ENCODE measurements at places on chromosomes 1 and 21.

DNA sequence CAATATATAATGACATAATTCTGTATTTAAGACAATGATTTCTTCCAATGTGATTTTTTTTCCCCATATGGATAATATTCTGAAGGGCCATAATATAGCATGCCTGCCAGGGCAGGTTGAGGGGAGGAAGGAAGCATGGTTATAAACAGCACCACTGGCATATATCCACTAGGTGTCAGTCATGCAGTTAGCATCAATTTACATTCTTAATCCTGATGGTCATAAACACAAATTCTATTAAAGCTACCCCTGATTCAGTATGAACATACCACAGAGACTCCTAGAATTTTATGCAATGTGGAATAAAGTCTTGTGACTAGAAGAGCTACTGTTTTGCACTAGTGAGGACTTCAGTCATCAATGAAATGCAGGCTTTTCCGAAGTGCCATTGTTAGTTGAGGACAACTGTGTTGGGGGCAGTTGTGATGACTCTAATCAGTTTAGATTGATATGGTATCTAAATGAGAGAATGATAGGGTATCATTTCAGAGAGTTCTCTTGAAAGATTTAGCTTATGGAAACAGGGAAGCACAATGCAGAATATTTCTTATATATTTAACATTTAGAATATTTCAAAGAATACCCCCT lies 342.7 kb upstream of the NR5A2 start:
- peak; percentile 9 for DNase-seq

- DNase-seq, result no peak
Observed at GRCh38 chr1:74508449-74508848, 4.0 kb downstream of the LRRC53 start.

GRCh38 chr1:202540014-202540413 lies 170.2 kb downstream of the SYT2 start:
- no peak for DNase-seq

- DNase-seq, result no peak
Observed at GRCh38 chr1:46315669-46316403, 12.3 kb downstream of the UQCRH start.

- no peak for DNase-seq
Observed at GRCh38 chr1:108042610-108043009, 77.6 kb upstream of the VAV3 start.

GRCh38 chr1:218374401-218375353 lies 29.5 kb downstream of the TGFB2 start:
- no peak for DNase-seq

DNA sequence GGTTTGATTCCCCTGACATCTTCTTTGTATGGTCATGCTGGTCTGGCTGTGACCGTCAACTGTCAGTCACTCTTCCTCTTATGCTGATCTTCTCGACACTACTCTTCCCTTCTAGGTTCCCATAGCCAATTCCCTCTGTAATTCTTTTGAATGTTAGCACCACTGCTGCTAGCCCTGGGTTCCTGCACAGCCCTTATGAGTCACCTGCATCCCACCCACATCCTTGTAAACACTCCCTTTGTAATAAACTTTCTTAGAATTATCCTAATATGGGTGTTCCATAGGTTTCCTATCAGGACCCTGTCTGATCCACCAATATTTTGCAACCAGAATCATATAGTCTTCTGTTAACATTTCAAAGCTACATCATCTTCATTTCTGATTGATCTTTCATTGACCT lies 37.1 kb downstream of the JUN start:
- no peak for DNase-seq

DNA sequence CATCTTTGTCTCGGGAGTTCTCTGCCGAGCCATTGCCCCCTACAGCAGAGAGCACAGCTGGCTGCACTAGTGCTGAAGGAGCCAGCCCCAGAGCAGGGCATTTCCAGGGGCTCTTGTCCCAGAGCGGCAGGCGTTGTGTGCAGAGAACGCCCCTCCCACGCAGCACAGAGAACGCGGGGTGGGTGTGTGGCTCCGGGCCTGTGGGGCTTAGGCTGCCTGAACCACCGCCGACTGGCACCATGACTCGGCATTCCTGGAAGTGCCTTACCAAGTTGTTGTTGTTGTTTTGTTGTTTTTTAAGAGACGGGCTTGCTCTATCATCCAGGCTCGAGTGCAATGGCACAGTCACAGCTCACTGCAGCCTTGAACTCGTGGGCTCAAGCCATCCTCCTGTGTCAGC lies 15.8 kb upstream of the DIP2A start:
- no peak for DNase-seq

GRCh38 chr1:108193333-108193732 lies 6.8 kb downstream of the SLC25A24 start:
- no peak for DNase-seq

GRCh38 chr1:85544689-85545215 lies 35.8 kb upstream of the CCN1 start:
- no peak for DNase-seq

DNA sequence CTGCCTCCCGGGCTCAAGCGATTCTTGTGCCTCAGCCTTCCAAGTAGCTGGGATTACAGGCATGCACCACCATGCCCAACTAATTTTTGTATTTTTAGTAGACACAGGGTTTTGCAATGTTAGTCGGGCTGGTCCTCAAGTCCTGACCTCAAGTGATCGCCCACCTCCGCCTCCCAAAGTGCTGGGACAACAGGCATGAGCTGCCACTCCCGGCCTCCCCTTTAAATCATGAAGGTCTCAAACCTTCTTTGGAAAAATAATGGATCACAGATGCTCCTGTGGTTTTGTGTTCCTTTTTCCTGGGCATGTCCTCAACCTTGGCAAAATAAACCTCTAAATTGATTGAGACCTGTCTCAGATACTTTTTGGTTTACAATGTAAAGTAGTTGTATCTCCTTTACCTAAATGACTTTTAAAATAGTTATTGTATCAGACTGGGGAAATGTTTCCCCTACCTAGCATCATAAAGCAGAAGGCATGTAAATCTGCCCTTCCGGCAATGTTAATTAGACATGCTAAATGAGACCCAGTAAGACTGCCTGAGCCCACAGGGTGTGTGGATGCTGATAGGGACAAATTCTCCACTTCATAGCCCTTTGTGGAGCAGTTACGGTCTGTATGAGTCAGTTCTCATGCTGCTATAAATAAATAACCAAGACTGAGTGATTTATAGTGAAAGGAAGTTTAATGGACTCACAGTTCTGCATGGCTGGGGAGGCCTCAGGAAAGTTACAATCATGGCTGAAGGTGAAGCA lies 27.8 kb downstream of the CBR1 start:
- no peak for DNase-seq

GRCh38 chr1:203048555-203049051 lies 22.3 kb downstream of the PPFIA4 start:
- no peak for DNase-seq

DNA sequence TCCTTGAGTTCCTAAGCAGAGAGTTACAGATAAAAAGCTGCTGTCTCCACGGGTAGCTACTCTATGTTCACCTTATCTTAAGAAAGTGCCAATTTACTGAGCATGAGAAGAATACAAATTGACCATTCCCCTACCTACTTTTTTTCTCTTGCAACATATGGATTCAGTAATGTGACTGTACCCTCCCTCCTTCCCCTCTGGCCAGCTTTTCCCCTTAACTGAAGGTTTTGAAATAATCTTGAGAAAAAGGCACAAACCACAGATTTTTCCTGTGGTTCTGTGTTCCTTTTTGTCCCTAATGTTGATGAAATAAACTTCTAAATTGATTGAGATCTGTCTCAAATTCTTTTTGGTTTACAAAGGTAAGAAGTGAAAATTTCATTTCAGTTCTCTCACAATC lies 2.6 kb upstream of the CD2 start:
- no peak for DNase-seq

- no peak for DNase-seq
Observed at GRCh38 chr1:91120421-91120820, 98.6 kb upstream of the ZNF644 start.

GRCh38 chr1:175768610-175769009 lies 25.2 kb upstream of the TNR start:
- no peak for DNase-seq

DNA sequence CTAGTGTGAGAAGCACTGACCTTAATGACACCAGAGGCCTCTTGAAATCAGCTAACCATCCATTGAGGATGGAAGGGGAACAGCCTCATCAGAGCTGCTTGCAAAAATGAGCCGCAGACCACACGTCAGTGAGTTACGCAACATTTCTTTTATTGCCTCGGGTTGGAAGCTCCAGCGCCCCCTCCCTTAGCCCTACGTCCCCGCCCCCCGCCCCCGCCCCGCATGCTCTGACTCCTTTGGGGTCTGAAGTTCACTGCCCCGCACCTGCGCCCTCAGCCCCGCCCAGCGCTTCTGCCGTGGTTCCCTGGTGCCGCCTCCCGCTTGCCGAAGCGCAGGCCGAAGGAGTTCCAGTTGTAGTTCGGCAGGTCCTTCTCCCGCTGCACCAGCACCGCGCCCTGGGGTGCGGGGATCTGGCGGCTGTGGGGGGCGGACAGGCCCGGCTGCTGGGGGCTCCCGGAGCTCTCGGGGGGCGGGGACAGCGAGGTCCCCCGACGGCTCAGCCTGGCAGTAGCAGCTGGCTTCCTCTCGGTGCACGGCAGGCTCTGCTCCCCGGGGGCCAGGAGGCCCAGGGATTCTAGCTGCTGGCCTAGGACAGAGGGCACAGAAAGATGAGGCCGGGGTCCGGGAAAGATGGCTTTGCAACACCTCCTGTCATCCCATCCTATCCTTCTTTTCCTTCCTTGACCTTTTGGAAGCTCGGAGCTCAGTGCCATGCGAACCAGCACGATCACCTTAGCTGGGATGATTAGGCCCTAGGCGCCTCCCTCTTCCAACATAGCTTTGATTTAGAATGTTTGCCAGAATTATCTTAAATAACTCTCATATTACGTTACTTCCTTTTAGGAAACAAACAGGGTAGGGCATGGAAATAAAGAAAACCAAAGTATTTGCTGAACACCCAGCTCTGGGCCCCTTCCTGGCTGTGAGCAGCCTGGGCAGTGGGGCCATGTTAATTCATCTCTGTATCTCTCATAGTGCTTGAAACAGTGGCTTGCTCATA lies 5.8 kb downstream of the KISS1 start:
- DNase-seq, result no peak

GRCh38 chr1:70265946-70266345 lies 44.8 kb downstream of the SRSF11 start:
- no peak for DNase-seq

All from activated T-cell treated with anti-CD3 and anti-CD28 coated beads for 24 hours (primary cell).